Right lobe of liver (tissue), 6 donors: ENCODE measurements at places on chromosomes 7 and 10. TPM values are rescaled to one million over a fixed set of nuclear protein-coding genes. Genes with fewer than 3 reads are reported as not detected.

The LIPM gene
- total RNA-seq: not detected

The TMEM229A gene
- not detected for total RNA-seq

The ELFN1 gene
- 13.0 TPM for total RNA-seq

The BLNK gene
- total RNA-seq: 34.5 TPM

The GTF2IRD2 gene
- total RNA-seq: 13.9 TPM

The CDNF gene
- total RNA-seq: 3.7 TPM

The OLAH gene
- not detected for total RNA-seq

The IL6 gene
- not detected for total RNA-seq

The CALHM1 gene
- total RNA-seq: not detected

The SP8 gene
- not detected for total RNA-seq

The UCN3 gene
- not detected for total RNA-seq

The ARHGEF5 gene
- 17.6 TPM for total RNA-seq

The ASAH2B gene
- 4.8 TPM for total RNA-seq

The TCF7L2 gene
- total RNA-seq: 10.0 TPM

The SH2D4B gene
- total RNA-seq: not detected

The ABHD11 gene
- 8.3 TPM for total RNA-seq

The ZNF727 gene
- total RNA-seq: not detected

The HERPUD2 gene
- total RNA-seq: 19.3 TPM

The RBM20 gene
- total RNA-seq: 0.05 TPM

The PDE6C gene
- total RNA-seq: not detected

The EBLN1 gene
- total RNA-seq: not detected

The INA gene
- total RNA-seq: not detected

The ASB4 gene
- not detected for total RNA-seq

The ZNF488 gene
- not detected for total RNA-seq

The VGF gene
- not detected for total RNA-seq

The CRHR2 gene
- not detected for total RNA-seq

The ZNF503 gene
- 5.0 TPM for total RNA-seq

The AGBL3 gene
- total RNA-seq: 2.6 TPM

The CYP2C19 gene
- total RNA-seq: 257 TPM

The EVX1 gene
- total RNA-seq: not detected

The ACBD7 gene
- total RNA-seq: not detected

The AKR1C8 gene
- total RNA-seq: 15.4 TPM

The SPDYE6 gene
- total RNA-seq: not detected

The PVRIG gene
- total RNA-seq: not detected

The CYP2W1 gene
- total RNA-seq: not detected

The UNCX gene
- total RNA-seq: not detected

The PPP1R9A gene
- total RNA-seq: 0.75 TPM

The HMX3 gene
- not detected for total RNA-seq

The IQCE gene
- 3.9 TPM for total RNA-seq

The CDC14C gene
- not detected for total RNA-seq

The PRKAR2B gene
- total RNA-seq: 2.6 TPM

The TMEM140 gene
- 41.5 TPM for total RNA-seq

The RHEB gene
- 55.3 TPM for total RNA-seq

The CYP2C9 gene
- 298 TPM for total RNA-seq
